Uterus (tissue), 4 donors: ENCODE measurements at places on chromosomes 11 and 22. TPM values are rescaled to one million over a fixed set of nuclear protein-coding genes. Genes with fewer than 3 reads are reported as not detected.

DNA sequence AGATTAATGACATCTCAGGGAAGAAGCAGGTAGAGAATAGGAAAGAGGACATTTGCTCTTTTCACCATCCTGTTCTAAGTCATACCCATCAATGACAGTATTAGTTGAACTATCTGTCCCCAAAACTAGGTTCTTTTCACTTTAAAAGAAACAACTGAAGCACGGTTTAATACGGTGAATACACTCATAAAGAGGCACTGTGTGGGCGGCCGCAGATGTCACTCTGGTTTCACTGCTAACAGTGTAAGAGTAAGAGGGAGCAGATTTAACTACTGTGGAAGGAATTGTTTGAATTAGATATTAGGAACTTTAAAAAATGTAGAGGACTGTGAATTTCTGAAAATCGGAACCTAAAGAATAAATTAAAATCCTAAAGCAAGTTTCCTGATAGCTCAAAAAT is 49.5 kb downstream of the VSIG10L2 start:
- DNase-seq, result no peak

- DNase-seq, result no peak
Observed at GRCh38 chr22:40415531-40416266, 45.3 kb downstream of the SGSM3 start.

GRCh38 chr22:17823226-17823625 is 49.0 kb upstream of the BID start:
- DNase-seq, result no peak

The ASCL2 gene
- 1.6 TPM for total RNA-seq

The SPA17 gene
- 2.6 TPM for total RNA-seq
